AG09319 (cell line): ENCODE measurements at places on chromosomes 2 and 18.

DNA sequence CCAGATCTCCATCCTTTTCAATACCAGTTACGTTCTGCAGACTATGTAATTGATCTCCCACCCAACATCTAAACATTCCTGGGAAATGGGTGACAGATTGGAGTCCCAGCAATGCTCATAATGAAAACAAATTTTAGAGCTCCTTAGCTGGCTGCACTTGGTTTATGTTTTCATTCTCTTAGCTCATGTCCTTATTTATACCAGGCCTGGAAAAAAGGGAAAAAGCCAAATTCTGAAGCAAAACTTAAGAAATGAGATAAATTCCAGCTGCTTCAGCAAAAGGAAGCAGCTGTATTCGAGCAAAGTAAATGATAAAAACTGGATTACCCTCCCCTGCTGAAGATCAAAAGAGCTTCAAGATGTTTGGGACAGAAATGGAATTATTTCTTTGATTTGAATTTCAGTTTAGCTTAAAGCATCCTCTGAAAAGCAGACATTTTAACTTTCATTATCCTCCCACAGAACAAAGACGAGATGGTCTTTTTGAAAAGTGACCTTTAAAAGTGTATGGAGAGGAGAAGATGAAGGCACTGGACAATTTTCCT lies 196.5 kb upstream of the THUMPD2 start:
- no peak for DNase-seq

DNA sequence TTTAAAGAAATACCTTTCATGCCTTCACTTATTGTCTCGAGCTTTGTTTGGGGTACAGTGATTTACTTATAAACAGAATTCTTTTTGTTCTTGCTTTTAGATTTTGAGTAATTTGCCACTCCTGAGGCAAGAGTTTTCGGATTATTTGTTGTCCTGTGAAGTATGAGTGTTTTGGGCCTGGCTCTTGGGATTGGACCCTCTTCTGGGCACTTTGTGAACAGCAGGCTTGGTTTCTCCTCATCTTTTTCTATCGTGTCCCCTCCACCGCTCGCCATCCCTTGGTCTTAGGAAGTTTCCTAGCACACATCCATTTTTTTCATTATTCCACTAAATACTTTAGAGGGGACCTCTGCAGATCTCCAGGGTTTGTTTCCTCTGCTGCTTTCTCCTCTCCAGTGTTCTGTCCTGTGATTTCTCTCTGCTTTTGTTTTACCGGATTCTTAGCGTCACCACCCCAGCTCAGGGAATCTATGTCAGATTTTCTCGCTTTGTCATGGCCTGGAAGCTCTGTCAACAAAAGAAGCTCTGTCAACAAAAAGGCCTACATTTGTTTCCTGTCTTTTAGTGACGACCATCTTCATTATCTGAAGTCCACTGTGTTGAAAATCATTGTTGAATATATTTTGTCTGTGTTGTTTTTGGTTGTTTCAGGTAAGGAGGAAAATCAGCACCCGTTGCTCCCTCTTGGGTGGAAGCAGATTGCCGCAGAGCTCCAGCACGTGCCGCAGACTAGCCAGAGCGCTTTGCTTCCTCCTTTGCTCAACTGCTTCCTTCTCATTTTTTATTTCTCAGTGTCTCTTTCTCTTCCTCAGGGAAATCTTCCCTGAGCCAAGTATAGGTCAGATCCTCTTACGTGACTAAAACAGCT lies 27.8 kb downstream of the ANKRD62 start:
- no peak for DNase-seq

- no peak for DNase-seq
Measured at GRCh38 chr2:96770442-96771202, 9.9 kb downstream of the CNNM4 start.

- DNase-seq, result no peak
Measured at GRCh38 chr18:62663731-62664336, 51.5 kb upstream of the PHLPP1 start.

- peak; percentile 14 for DNase-seq
Measured at GRCh38 chr18:68699043-68699442, 15.9 kb downstream of the TMX3 start.

DNA sequence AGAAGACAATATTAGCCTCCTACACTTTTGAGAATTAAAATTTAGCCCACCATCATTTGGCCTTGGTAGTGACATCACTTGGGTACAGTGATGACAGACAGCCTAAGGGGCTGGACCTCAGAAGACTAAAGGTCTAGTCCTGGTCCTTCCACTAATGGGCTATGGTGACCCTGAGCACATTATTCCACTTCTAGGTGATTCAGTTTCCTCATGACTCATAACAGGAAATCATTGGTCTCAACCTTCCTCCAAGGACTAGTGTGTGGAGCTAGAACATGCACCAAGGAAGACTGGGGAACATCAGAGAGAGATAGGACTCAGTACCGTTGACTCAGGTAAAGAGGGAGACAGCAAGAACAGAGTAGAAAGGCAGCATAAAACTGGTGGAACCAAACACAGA lies 64.0 kb downstream of the TFCP2L1 start:
- no peak for DNase-seq

GRCh38 chr2:183063083-183063482 lies 15.5 kb upstream of the DUSP19 start:
- DNase-seq, result no peak

DNA sequence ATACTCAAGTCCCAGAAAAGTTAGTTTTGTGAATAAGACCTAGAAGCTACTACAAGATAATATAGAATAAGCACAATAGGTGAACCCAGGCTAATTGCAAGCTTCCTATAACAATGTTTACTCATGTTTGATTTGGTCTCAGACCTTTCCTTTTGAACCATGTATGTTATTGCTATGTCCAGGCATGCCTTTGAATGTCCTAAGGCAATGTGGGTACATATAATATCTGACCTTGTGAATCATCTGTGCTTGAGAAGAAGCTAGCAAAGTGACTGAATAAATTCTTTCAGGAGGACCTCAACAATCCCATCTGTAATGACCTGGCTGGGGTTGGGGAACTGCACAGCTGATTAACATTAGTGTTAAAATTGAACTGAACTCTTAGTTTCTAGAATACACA lies 1285.9 kb upstream of the CELF4 start:
- DNase-seq, result no peak

- no peak for DNase-seq
Measured at GRCh38 chr18:3649135-3649632, 199.2 kb downstream of the TGIF1 start.

DNA sequence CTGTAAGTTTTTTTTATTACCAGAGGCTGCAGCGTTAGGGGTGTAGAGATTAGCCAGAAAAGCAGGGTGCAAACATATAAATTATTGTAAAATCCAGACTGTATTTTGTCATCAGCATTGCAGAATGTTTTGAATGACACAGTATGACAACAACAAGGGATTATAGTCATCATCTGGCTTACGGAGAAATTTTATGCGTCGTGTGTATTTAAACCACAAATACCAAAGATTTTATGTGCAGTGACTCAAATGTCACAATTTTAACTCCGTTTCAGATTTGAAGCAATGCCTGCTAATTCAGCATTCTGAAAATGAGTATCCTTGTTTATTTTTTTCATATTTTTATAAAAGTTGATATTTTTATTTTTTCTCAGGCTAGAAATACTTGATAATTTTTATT lies 19.4 kb upstream of the TMX3 start:
- no peak for DNase-seq
